ENCODE measurements at places on chromosomes 3 and 15.

GRCh38 chr3:8298021-8298954 lies 203.3 kb upstream of the LMCD1 start:
- DNase-seq = no peak

DNA sequence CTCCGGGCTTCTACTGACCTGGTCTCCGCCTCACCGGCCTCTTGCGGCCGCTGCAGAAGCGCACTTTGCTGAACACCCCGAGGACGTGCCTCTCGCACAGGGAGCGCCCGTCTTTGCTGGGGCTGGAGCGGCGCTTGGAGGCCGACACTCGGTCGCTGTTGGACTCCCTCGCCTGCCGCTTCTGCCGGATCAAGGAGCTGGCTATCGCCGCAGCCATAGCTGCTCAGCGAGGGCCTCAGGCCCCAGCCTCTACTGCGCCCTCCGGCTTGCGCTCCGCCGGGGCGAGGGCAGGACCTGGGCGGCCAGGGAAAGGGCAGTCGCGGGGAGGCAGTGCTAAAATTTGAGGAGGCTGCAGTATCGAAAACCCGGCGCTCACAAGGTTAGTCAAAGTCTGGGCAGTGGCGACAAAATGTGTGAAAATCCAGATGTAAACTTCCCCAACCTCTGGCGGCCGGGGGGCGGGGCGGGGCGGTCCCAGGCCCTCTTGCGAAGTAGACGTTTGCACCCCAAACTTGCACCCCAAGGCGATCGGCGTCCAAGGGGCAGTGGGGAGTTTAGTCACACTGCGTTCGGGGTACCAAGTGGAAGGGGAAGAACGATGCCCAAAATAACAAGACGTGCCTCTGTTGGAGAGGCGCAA lies 319.2 kb downstream of the FGF12 start:
- DNase-seq = no peak

GRCh38 chr3:171569571-171570132 lies 109.4 kb upstream of the TNIK start:
- no peak for DNase-seq

- DNase-seq = no peak
Measured at GRCh38 chr3:196617256-196617655, 22.2 kb upstream of the NRROS start.

- DNase-seq = no peak
Measured at GRCh38 chr3:120459196-120459595, 8.4 kb upstream of the FSTL1 start.

GRCh38 chr15:69496001-69496400 lies 43.4 kb downstream of the RPLP1 start:
- no peak for DNase-seq

- no peak for DNase-seq
Measured at GRCh38 chr15:88491158-88491557, 23.6 kb downstream of the MRPS11 start.

GRCh38 chr3:44825264-44825925 lies 36.3 kb upstream of the TMEM42 start:
- DNase-seq = no peak

GRCh38 chr3:157134620-157135191 lies 25.2 kb downstream of the CCNL1 start:
- DNase-seq = no peak

DNA sequence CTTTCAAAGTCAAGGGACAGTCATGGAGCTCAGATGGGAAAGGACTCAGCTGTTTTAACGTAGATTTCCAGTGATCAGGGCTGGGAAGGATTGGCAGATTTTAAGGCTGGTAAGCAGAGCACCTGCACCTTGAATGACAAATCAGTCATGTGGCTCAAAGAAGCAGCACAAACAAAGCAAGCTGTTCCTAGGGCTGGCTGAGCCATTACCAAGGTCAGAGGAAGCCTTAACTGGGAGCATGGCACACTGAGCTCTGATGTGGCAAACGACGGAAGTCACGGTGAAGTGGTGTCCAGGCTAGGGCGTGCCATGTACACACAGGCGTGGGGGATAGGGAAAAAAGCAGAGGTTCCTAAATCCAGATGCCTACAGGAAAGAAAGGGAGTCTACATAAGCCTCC lies 84.6 kb upstream of the PFN2 start:
- DNase-seq = no peak

- no peak for DNase-seq
Measured at GRCh38 chr3:17581421-17582080, 160.9 kb downstream of the TBC1D5 start.

- no peak for DNase-seq
Measured at GRCh38 chr3:140434261-140434905, 243.5 kb upstream of the TRIM42 start.

DNA sequence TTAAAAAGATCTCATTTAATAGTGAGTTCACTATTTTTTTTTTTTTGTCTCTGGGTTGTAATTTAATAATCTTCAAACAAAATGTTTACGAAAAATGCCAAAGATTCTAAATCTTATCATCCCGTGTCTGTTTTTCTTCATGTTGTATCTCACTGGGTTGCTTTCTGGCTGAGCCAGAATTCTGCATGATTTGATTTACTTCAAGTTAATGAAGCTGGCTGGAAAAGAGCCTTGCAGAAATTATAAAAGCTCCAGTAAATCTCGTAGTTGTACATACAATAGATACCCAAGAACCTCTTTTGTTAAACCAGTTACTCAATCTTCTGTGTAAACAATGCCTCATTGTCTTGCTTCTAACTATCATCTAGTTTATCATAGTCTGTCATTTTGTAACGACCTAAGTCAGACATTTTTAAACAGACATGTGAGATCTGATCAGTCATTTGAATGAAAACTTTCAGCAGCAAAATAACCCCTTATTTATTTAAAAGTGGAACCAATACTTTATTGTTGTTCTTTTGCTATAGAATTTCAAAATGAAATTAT lies 249.0 kb downstream of the MCTP2 start:
- DNase-seq = no peak

GRCh38 chr3:195403244-195403643 lies 39.6 kb downstream of the ACAP2 start:
- DNase-seq = no peak

DNA sequence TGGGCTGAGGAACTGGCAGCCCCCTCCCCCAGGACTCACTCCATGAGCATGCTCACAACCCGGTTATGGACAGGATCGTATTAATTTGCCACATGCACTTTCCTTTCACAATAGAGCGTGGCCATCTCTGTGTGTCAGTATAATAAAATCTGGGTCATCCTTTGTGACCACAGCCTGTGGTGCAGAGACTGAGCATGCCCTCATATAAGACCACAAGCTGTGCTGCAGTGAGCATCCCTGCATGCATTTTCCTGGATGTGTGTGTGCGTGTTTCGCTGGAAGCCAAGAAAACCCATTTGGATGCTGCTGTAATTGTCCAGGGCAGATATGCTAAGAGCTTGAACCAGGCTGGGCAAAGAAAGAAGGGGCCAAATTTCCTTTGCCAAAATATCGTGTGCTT lies 39.7 kb downstream of the CYP11A1 start:
- DNase-seq = no peak

DNA sequence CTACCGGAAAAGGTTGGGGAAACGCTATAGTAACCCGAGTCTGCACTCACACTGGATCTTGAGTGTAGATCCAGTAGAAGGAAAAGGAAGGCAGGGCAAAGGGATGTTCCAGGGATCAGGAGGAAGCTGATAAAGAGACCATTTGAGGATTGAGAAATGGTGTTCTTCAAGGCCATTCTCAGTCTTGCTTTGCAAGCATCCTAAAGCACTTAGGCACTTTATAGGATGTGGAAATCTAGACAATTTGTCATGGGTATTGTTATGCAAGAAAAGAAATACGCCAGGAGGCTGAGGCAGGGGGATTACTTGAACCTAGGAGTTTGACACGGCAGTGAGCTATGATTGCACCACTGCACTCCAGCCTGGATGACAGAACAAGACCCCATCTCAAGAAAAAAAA lies 13.2 kb upstream of the SCAMP5 start:
- no peak for DNase-seq

GRCh38 chr3:30476368-30477084 lies 129.9 kb upstream of the TGFBR2 start:
- no peak for DNase-seq

GRCh38 chr3:183490653-183491052 lies 62.2 kb upstream of the MCF2L2 start:
- DNase-seq = no peak

- no peak for DNase-seq
Measured at GRCh38 chr15:80942746-80943565, 46.7 kb downstream of the MESD start.

- no peak for DNase-seq
Measured at GRCh38 chr15:51054535-51054934, 40.2 kb downstream of the TNFAIP8L3 start.

GRCh38 chr3:178131801-178132200 lies 404.4 kb upstream of the KCNMB2 start:
- DNase-seq = no peak

GRCh38 chr3:119831022-119831421 lies 49.1 kb downstream of the NR1I2 start:
- no peak for DNase-seq

DNA sequence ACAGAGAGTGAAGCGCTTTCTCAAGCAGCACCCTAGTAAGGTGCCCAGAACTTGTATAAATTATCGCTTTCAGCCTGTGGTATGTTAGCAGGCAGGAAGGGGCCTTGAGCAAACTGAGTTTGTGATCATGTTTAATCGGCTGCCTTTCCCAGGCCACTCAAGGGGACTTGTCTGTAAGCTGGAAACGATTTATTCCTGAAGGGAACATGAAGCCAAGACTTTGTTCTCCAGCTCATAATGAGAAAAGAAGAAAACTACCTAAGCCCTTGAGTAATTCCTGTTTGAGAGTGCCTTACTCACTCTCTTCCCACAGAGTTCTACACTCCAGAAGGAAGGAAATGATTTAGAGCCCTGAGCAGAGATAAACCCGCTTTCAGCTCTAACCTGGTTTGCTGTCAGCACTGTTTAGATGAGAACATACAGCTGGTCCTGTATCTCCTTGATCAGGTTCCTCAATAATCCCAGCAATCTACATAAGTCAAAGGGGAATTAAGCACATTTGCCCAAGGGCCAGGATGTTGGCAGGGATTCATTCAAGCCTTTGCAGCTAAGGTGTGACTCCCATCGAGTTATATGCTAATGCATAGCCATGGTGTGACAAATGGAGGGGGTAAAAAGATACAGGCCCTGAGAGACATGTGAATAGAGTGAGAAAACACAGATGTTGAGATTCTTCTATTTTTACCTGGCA lies 187.7 kb upstream of the SLC24A5 start:
- no peak for DNase-seq

DNA sequence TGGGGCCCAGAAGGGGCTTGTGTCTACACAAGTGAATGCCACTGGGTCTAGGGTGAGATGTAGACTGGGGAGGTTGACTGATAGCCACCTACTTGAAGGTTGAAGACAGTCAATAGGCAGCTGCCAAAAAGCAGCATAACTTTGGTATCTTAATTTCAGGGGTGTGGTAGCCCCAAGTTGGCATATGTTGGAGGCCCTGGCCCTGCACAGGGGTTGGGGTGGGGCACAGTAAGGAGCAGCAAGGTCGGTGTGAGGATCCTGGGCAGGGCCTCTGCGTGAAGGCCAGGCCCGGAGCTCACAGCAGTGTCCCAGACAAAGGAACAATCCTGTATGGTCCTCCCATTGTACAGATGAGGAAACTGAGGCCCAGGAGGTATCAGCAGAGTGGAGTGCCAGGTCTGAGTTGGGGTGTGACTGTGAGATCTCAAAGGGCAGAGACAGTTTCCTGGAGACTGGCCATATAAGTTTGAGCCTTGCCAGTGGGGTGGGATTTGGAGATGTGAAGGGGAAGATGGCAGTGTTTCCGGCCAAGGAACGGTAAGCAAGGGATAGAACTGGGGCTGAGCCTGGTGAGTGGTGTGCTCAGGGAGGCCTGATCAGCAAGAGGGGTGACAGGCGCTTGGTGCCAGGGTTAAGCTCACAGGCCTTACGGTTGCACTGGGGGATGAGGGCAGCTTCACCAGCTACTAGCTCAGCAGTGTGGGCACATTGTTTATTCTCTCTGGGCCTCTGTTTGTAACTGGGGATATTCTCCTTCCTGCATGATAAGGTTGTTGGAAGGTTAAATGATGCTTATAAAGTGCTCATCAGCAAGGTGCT lies 1.7 kb downstream of the KLHL40 start:
- DNase-seq = no peak

DNA sequence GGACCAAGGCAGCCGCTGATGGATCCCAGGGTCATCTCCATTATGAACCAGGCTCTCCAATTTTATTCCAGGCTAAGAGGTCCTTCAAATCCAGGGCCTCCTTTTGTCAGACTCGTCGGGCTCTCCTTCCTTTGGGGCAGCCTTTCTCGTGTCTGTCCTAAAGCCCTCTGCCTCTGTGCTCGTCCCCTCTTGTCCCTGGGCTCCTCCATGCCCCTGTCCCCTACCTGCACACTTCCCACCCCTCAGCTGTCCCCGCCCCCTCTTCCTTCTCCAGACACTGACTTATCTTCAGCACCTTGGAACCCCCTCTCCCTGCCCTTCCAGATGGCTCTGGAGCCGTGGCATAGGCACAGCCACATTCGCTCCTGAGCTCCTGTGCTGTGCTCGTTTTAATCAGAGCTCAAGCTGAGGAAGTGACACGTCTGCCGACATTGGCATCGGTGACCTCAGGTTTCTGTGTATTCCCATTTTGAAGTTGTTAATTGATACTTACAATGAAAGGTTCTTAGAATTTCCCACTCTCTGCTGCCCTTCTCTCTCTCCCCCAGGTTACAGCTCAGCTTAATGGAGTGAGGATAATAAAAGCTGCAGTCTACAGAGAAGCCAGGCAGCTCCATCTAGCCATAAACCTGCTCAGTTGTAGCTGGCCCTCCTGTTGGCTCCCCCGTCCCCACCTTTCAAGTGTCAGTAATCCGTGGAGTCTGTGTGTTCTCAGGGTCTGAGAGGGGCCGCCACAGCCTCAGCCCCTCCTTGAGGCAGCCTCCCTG lies 51.1 kb upstream of the SEC22A start:
- DNase-seq = no peak

GRCh38 chr15:87732976-87733375 lies 523.6 kb downstream of the NTRK3 start:
- DNase-seq = no peak

DNA sequence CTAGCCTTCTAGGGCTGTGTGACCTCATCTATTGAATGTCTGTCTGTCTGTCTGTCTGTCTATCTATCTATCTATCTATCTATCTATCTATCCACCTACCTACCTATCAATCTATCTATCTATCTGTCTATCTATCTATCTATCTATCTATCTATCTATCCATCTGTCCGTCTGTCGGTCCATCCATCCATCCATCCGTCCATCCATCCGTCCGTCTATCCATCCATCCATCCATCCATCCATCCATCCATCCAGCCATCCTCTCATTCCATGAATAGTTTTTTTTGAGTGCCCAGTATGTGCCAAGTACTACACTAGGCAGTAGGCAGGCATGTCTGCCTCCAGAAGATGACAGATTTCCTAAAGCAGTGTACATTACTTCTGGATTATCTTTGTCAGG lies 122.5 kb downstream of the FOXB1 start:
- DNase-seq = no peak

DNA sequence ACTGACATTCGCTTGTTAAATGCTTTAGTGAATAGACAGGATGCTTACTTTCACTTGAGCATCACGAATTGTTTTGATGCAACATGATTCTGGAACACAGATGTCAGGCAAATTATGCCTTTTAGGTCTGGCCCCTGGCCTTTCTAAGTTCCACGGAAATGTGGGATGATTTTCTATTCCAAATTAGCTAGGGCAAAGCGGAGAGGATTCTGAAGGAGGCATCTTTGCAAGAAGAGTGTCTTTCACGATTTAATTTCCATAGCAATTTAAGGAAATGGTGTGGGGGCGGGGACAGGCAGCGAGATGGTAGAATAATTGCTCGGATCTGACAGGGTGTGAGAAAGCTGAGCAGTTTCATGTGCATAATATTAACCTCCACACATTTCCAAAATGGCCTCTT lies 238.5 kb upstream of the KCNMB2 start:
- no peak for DNase-seq

Data from SIG-M5 (cell line).